ENCODE measurements at places on chromosomes 5 and 9.

DNA sequence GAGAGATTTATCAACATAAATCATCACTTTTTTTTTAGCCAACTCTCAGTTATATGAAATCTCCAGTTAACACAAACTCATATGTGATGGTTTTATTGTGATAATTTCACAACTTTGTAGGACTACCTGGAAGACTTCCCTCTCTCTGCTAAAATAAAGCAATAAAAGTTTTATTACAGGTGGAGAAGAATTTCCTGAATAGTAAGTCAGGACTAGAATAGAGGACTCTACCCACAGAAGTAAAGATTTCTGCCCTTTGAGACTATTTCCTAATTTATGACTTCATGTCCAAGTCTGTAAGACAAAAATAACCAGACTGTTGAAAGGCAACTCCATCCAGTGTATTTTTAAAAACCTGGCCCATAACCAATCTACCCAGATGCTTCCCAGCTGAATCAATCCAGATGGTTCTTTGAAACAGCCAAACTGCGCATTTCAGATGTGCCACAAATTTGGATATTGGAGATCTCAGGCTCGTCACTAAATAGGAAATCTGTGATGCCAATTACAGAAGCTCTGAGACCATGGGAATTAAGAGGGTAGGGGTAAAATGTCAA lies 234.0 kb upstream of the NMUR2 start:
- ATAC-seq: no peak

GRCh38 chr9:79461712-79462111 lies 110.1 kb upstream of the TLE4 start:
- ATAC-seq: no peak

- ATAC-seq: no peak
These were observed 26.0 kb downstream of the SKP2 start for GRCh38 chr5:36177715-36178523.

GRCh38 chr5:35804201-35804653 lies 52.5 kb upstream of the IL7R start:
- ATAC-seq: no peak

- ATAC-seq: no peak
These were observed 45.4 kb downstream of the NTNG2 start for GRCh38 chr9:132207215-132207614.

GRCh38 chr5:89936576-89936975 lies 473.0 kb downstream of the CETN3 start:
- no peak for ATAC-seq

DNA sequence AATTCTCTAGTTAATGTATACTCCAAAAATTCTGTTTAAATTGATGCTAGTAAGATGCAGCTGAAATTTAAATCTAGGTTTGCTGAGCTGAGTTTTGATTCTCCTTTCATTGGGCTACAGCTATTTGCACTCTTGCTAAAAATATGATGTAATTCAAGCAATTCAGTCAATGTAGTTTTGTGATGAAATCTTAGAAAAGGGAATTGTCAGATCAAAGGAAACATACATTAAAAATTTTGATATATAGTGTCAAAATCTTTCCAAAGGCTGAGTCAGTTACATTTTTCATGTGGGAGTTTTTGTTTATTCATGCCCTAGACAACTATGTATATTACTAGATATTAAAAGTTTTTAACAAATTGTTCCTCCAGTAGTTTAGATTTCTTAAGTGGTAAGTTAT lies 334.9 kb upstream of the DAB2 start:
- ATAC-seq: no peak

DNA sequence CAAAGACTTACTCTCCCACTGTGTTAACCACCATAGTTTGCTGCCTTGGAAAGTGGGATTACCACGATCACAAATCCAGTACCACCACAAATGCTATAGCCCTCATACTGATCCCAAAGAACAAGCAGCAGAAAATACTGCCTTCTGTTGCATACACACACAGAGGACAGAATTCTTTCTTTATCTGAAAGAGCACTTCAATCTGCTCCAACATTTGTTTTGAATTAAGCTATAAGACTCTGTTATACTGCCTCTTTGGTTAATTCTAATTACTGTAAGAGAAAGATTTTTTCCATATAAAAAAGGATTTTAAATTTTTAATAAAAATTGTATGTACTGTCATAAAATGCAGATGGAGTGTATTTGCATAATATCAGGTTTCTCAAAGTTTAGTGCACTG lies 69.8 kb downstream of the YIPF5 start:
- no peak for ATAC-seq

DNA sequence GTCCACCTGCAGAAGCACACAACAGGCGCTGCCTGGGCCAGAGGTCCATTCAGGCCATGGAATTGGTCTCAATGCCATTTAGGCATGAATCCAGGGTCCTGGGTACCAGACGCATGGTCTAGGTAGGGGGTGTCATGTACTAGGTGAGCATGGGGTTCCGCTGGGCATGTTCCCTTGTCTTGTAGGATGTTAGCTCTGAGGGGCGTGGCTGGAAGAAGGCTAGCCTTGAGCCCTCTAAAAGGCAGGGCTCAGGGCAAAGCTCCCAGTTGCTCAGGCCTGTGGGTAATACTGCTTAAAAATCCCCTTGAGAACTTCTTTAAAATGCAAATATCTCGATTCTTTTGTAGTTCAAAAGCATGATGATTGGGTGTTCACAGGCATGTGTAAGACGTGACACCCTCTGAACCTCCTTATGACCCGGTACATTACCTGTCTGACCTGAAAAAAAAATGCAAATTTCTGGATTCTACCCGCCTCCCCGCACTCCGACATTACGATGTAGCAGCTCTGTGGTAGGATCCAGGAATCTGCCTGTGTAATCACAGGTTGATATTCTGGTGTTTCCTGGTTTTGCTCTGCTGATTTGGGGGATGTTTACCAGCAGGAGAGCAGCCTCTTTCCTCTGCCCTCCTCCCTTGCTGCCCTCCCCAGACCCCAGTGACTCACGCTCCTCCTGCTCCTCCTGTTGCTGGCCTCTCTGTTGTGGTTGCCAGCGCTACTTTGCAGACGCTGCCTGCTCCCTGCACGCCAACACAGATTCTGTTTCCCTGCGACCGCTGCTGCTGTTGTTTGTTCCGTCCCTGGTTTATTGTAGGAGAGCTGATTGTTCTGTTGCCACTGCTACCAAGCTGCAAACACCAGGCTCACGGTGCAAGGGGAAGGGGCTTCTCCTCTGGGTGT lies 5.7 kb downstream of the TMC1 start:
- ATAC-seq: peak; percentile 83

DNA sequence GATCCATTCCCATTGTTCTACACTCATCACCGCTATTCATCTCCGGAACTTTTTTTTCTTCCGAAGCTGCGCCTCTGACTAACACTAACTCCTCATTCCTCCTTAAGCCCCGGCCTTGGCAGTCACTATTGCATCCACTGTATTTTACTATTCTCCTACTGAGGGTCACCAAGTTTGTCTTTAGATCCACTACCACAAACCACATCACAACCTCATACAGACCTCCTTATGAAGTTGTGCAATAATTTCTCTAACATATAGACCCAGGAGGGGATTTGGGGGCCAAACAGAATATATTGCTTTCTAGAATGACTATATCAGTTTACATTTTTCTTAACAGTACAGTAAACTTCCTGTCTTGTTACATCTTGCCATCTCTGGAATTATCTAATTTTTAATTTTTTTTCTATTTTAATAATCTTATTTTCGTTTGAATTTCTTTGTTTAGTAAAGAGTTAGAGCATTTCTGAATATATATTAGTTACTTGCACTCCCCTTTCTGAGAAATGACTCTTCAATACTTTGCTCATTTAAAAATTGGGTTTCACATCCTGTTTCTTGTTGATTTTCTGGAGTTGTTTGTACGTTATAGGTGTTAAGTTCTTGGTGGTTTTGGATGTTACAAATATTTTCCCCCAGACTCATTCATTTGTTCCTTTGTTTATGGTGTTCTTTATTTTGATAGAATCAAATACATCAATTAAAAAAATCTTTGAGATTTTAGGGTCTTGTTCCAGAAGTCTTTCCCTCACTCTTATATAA lies 37.1 kb downstream of the DMRT2 start:
- ATAC-seq: no peak

- ATAC-seq: no peak
These were observed 92.3 kb downstream of the SVEP1 start for GRCh38 chr9:110487196-110487595.

- ATAC-seq: no peak
These were observed 13.9 kb upstream of the PRXL2C start for GRCh38 chr9:96668868-96669534.

- ATAC-seq: no peak
These were observed 94.6 kb downstream of the PHF2 start for GRCh38 chr9:93671020-93671338.
